CD4-positive, alpha-beta T cell treated with Interferon gamma for 1 hour (primary cell): ENCODE measurements at places on chromosomes 12 and 14.

GRCh38 chr14:99674776-99675381, 9.2 kb upstream of the CYP46A1 start:
- DNase-seq = no peak

- no peak for DNase-seq
Observed at GRCh38 chr12:88932457-88932856, 352.2 kb upstream of the KITLG start.

DNA sequence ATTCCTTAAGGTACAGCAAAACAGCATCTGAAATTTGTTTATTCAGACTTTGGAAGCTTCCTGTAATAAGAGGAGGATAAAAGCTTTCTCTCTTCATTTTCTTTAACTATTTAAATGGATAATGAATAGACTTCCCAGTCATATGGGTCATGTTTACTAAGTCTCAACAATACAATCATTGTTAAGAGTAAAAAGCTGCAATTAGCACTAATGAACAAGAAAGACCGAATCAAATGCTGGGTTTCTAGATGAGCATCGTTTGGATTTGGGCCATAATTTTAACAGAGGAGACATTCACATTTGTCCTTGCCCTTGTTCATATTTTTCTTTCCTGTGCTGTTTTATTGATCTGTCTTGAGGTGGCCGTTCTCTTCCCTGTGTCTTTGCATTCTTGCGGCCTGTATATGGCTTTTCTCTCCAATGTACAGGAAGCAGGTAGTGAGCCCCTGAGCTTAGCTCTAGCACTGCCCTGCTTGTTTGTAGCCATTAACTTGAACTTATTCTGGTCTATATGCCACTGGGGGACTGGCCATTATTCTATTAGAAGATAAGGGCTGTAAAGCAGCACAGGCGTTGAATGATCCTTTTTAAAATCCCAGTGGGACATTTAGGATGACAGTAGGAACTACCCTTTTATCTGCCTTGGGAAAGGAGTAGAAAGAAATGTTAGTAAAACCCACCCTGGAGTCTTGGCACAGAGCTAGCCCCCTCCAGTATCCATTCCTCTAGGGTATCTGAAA, 34.6 kb downstream of the ABHD12B start:
- DNase-seq = no peak

DNA sequence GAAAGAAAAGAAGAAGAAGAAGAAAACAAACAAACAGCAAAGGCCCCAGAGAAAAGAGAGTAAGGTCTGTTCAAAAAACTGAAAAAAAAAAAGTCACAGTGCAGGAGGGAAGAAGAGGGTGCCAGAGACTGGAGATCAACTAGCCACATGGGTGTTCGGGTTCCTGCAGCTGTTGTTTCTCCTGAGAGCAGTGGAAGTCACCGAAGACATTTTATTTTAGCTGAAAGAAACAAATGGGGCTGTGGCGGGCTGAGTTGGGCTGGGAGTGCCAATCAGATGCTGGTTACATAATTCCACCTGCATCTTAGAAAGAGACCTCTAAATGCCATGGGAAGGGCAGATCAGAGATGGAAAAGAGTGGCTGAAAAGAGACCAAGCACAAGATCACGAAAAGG, 33.9 kb downstream of the ACTN1 start:
- no peak for DNase-seq

DNA sequence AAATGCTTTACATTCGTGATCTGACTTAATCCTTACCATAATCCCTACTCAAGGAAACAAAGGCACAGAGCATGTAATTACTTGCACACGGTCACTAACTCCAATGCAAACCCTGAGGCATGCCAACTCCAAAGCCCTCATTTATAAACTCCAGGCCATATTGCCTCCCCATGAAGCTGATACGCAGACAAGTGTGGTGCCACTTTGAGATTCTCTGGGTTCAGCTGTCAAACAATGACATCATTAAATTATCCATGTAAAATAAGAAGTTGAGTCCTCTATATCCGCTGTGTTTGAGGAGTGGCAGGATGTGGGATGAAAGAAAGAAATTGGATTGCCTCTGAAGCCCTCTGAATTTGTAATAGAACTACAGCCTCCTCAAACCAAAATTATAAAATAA, 62.8 kb downstream of the ANO4 start:
- DNase-seq = no peak

DNA sequence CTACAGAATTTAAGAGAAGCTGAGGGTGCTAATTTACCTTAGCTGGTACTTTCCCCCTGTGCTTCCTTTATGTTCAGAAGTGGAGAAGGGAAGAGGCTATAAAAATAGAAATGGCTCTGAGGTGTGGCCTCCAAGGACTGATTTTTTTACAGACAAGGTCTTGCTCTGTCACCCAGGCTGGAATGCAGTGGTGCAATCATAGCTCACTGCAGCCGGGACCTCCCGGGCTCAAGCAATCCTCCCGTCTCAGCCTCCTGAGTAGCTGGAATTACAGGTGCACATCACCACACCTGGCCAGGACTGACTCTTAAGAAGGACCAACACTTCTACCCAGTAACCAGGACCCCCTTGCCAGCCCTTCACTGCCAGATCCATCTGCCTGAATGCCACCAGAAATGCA, 23.9 kb upstream of the NAP1L1 start:
- no peak for DNase-seq

- no peak for DNase-seq
Observed at GRCh38 chr14:52048641-52049204, 20.1 kb downstream of the NID2 start.

DNA sequence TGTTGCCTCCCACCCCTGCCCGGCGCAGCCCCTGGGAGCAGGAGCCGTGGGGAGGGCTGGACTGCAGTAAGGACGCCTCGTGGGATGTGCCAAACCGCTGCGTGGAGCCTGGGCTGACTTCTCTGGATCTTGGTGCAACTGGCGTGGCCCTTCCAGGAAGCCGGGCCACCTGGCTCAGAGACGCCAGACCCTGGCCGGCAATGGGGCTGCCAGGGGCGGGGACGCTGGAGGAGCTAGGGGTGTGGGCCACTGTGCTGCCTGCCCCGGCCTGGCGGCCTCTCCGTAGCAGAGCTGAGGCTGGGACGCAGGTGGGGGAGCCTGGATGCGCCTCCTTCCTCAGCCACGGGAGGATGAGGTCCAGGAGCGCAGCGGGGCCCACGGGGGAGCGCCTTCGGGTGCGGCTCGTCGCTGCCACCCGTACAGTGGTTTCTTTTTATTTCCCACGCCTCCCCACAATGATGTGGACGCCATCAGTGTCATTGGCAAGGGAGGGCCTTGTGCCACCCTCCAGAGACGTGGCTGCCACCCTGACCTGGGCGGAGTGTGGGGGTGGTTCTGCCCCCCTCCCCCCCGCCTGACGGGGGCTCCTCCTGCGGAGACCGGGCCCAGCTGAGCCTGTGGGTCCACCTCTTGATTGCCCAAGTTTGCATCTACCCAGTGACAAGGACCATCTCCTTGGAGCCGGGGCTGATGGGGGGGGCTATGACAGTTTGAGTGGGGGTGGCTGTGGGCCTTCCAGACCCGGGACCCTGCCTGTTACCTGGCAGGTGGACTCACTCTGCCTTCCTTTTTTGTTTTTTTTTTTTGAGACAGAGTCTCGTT, 11.3 kb downstream of the DDX51 start:
- no peak for DNase-seq

GRCh38 chr12:26510354-26510674, 314.9 kb downstream of the SSPN start:
- no peak for DNase-seq

GRCh38 chr14:47976139-47976538, 300.7 kb upstream of the MDGA2 start:
- DNase-seq = no peak

DNA sequence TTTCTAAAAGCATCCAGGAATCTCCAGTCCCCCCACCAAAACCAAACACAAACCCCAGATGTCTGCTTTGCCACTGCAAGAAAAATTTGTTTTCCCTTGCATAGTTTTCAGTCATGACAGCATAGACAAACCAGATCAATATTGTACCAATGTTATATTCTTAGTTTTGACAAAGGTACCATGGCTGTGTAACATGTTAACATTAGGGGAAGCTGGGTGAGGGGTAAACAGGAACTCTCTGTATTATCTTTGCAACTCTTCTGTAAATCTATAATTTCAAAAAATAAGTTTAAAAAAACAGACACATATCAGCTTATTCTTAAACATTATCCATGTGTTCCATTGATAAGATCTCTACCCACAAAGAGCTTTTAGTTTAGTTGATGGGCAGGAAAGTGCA, 44.4 kb upstream of the PWP1 start:
- no peak for DNase-seq

GRCh38 chr14:101062601-101063000, 159.1 kb upstream of the RTL1 start:
- DNase-seq = no peak

DNA sequence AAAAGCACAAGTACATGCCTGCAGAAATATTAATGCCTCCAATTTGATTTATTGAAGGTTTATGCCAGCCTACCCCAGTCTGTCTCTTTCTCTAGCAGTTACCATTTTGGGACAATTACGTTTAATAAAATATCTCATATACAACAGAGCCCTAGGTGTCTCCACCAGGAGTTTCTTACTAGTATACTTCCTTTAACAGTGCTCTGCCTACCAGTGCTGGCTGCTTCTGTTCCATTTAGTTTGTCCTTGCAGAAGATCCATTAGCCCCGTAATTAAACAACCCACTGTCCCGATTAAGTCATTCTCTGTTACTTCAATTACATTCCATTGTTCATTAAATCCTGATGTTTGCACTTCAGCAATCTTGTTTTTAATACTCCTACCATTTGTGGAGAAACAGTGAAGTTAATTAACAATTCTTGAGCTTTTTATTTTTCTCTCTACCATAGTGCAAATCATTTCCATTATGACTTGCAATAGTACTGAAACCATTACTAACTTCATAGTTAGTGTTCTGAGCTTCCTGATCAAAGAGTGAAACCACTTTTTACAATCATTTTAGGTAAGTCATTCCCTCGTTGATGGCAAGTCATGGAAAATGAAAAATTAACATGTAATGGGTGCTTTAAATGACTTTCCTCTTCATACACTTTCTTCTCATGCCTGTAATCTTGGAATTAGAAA, 121.1 kb downstream of the PLXNC1 start:
- no peak for DNase-seq

DNA sequence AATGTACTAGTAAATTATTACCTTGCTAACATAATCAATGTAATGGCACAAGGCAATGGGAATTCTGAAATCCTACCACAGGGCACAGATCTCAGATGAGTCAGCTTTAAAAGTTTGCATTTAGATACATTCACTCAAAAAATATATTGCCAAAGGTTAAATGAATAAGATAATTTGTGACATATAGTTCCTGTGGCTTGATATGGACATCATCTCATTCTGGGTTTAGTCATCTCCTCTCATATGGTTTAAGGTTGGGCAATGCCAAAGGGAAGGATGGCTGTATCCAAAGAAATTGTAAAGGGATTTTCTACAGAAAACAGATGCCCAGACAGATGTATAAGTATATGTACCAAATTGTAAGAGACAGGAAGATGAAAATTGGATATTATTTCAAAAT, 1065.0 kb downstream of the LRFN5 start:
- no peak for DNase-seq

DNA sequence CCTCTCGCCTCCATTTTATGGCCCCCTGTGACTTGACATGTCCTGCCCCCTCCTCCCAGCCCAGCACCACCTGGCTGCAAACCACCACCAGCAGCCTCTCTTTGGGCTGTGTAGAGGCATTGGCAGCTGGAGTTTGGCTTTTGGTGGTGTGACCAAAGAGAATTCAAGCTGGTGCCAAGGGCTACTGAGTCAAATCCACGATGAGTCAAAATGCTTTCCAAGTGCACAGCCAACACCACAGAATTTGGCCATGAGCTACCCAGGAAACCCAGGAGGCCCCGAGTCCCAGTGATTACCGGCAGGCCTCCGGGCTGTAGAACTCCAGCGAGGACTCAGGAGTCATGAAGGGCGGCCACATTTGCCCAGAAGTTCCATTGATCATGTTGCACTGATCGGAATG, 53.8 kb downstream of the SCARB1 start:
- DNase-seq = no peak

DNA sequence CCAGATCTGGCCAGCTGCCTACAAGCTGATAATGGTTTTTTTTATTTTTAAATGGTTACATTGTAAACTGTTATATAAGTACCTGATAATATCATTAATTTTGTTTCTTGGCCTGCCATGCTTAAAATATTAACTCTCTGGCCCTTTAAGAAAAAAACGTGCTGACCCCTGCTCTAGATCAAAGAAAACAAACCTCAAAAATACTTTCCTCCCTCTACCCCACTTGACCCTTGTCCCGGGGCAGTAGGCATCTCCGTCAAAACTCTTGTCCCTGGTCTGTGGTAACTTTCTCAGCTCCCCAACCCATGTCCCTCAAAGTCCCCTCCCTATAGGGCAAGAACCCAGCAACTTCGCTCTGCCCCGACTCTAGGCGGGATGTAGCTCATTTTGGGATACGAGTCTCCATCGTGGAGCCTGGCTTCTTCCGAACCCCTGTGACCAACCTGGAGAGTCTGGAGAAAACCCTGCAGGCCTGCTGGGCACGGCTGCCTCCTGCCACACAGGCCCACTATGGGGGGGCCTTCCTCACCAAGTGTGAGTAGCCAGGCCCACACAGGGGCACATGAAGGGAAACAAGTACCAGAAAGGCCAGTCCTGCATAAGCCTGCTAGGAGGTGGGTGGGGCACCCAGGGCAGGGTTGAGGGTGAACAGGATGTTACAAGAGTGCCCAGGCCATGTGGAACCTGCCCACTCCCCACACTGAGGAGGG, 3.5 kb downstream of the RDH5 start:
- no peak for DNase-seq

GRCh38 chr12:71164568-71165197, 6.9 kb upstream of the TSPAN8 start:
- no peak for DNase-seq

DNA sequence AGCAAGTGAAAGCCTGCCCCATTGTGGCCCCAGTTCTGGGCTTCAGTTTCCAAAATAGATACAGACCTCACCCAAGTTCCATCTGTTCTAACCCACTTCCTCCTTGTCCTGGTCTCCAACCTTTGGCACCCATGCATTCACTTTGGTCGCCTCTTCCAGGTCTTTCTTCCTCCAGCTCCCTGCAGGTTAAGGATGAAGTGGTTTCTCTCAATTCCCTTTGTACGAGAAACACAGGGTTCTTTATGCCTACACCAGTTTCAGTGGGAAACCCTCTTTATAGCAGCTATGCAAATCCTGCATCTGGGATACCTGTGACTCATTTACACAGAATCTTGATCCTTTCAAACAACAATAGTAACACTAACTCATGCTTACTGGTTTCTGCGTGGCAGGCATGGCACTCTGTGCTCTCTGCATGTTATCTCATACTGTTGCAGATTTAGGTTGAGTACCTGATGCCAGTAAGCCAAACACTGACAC, 110.6 kb upstream of the AMIGO2 start:
- no peak for DNase-seq

DNA sequence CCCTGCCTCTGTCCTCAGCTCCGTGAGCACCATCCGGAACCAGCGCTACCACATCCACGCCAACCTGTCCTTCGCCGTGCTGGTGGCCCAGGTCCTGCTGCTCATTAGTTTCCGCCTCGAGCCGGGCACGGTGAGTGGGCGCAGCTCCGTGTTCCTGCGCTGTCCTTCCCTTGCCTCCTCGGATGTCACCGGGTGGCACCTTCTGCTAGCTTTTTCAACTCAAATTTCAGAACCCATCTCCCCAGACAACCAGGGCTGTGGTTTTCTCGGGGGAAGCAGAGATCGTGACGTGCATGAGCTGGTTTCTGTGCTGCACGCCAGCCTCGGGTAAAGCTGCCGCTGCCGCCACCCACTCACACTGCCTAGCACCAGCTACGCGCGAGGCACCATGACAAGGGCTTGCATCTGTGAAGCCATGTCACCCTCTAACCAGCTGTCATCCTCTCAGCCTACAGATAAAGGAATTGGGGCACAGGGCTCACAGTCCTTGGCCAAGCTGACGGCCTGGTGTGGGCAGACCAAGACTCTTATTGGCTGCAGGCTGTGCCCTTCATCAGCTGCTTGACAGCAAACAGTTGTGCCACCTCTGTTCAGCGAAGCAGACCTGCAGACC, 152.1 kb downstream of the ADGRD1 start:
- DNase-seq = peak; percentile 21
